ENCODE measurements at places on chromosomes 7 and 10. TPM values are rescaled to one million over a fixed set of nuclear protein-coding genes. Genes with fewer than 3 reads are reported as not detected.
A peak's percentile ranks its signal among the peaks of the same experiment; 100 is the strongest.

DNA sequence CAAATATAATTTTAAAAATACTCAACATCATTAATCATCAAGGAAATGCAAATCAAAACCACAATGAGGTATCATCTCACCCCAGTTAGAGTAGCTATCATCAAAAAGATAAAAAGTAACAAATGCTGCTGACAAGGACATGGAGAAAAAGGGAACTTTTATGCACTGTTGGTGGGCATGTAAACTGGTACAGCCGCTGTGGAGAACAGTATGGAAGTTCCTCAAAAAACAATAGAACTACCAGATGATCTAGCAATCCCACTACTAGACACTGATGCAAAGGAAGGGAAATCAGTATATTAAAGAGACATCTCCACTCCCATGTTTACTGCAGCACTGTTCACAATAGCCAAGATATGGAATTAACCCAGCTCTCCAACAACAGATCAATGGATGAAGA, 384.5 kb downstream of the PLXDC2 start:
- no peak for DNase-seq
- peaks cover 4% of the 10 kb centered on the region for H3K36me3 ChIP-seq
- peak overlapping the region; percentile 16 for H3K27ac ChIP-seq

GRCh38 chr10:95324436-95325268, 33.8 kb upstream of the PDLIM1 start:
- H3K27me3 ChIP-seq = no peaks in the 10 kb centered on the region
- H3K4me3 ChIP-seq = no peak overlapping the region
- DNase-seq = no peak
- no peak overlapping the region for H3K27ac ChIP-seq
- peaks cover 11% of the 10 kb centered on the region for H3K36me3 ChIP-seq

DNA sequence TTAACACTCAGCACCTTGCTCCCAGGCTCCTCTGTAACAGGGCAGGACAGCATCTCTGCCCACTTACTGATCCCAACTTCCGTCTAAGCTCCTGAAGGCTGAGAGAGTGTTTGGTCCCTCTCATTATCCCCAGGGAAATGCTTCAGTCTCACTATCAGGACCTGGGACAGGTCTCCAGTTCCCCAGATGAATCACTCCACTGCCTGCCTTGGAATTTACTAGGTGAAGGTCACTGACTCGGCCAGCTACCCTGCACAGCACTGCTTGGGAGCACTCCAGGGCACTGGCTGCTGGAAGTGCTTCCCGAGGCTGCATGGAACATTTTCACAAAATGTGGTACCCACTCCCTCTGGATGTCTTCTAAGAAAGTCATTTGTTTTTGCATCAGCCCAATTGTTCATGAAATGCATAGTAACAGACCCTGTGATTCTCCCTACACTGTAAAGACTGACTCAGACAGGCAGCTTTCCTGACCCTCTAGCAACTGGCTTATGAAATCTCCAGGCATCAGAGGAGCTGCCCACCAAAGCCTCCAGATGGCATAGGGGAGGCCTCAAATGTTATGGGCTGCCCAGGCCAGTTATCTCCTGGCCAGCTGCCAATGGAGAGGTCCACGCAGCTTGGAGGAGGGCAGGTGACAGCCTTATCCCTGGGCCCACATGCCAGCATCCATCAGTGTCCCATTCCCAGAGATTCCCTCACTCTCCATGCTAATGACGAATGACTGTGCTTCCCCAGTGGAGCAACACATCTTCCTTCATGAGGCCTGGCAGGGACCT, 89.1 kb downstream of the GFRA1 start:
- H3K27me3 ChIP-seq = no peaks in the 10 kb centered on the region
- H3K36me3 ChIP-seq = no peaks in the 10 kb centered on the region
- H3K27ac ChIP-seq = no peak overlapping the region
- peak; percentile 21 for DNase-seq
- H3K4me1 ChIP-seq = peaks cover 7% of the 10 kb centered on the region
- no peak overlapping the region for H3K4me3 ChIP-seq

- peak overlapping the region; percentile 95 for H3K27ac ChIP-seq
- peak overlapping the region; percentile 40 for H3K4me3 ChIP-seq
- peaks cover 4% of the 10 kb centered on the region for H3K27me3 ChIP-seq
- H3K36me3 ChIP-seq = peaks cover 4% of the 10 kb centered on the region
- peaks cover 52% of the 10 kb centered on the region for H3K4me1 ChIP-seq
These were observed 582.4 kb downstream of the SUGCT start for GRCh38 chr7:40717242-40717641.

DNA sequence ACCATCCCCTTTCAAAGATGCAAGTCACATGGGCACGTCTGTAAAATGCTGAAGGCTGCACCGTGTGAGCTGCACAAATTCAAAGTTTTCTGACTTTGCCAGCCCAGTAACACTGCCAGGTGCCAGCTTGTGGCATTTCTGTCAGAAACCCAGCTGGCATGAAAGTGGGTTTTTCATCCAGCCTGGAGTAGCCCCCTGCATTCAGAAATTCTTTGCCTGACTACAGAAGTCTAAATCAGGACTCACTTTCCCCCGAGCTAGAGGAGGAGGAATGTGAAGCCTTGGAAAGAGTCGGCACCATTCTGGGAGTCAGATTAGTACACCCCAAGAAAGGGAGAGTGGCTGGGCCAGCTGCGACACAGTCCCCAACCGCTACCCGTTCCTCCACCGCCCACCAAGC, 56.7 kb upstream of the EN2 start:
- peaks cover 6% of the 10 kb centered on the region for H3K36me3 ChIP-seq
- no peak overlapping the region for H3K27ac ChIP-seq
- no peak for DNase-seq
- no peak overlapping the region for H3K4me3 ChIP-seq
- peaks cover 14% of the 10 kb centered on the region for H3K27me3 ChIP-seq

DNA sequence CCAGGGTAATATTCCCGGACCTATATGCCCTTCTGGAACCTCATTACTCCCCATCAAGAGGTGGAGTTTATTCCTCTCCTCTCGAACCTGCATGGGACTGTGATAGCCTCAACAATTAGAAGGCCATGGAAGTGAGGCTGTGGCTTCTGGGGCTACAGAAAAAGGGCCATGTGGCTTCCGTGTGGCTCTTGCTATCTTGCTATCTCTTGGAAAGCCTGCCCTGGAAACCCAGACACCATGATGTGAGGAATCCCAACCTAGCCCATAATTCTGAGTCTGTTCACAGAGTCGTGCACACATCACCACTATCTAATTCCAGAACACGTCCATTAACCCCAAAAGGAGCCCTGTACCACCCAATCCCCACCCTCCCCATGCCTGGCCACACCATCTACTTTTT, 20.8 kb upstream of the SH3PXD2A start:
- no peak overlapping the region for H3K27ac ChIP-seq
- H3K4me1 ChIP-seq = peaks cover 6% of the 10 kb centered on the region
- peaks cover 5% of the 10 kb centered on the region for H3K36me3 ChIP-seq
- no peak for DNase-seq
- no peak overlapping the region for H3K4me3 ChIP-seq
- H3K27me3 ChIP-seq = no peaks in the 10 kb centered on the region

- H3K4me3 ChIP-seq = peak overlapping the region; percentile 85
- peak; percentile 53 for DNase-seq
- no peaks in the 10 kb centered on the region for H3K36me3 ChIP-seq
These were observed 28.7 kb upstream of the KMT2C start for GRCh38 chr7:152464312-152465118.

DNA sequence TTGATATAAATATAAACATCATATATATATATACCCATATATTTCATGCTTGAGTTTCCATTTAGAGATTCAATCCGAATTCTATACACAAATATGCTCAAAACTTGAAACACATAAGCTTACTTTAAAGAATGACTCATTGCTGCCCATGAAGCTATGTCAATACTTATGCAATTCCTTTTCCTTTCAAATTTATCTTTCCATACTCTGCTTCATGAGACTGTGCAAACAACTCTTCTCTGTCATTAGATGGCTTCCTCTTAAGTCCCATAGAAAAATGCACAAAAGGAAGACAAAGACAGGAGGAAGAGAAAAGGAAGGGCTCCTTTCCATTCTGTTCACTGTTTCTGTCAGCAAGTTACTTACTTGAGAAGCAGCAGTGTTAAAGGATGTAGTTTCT, 895.7 kb upstream of the SORCS1 start:
- no peak overlapping the region for H3K27ac ChIP-seq
- H3K4me3 ChIP-seq = no peak overlapping the region
- no peak for DNase-seq

- no peaks in the 10 kb centered on the region for H3K36me3 ChIP-seq
- H3K4me1 ChIP-seq = no peaks in the 10 kb centered on the region
- DNase-seq = no peak
- no peaks in the 10 kb centered on the region for H3K27me3 ChIP-seq
- no peak overlapping the region for H3K4me3 ChIP-seq
These were observed 101.5 kb upstream of the C1GALT1 start for GRCh38 chr7:7080802-7081201.

DNA sequence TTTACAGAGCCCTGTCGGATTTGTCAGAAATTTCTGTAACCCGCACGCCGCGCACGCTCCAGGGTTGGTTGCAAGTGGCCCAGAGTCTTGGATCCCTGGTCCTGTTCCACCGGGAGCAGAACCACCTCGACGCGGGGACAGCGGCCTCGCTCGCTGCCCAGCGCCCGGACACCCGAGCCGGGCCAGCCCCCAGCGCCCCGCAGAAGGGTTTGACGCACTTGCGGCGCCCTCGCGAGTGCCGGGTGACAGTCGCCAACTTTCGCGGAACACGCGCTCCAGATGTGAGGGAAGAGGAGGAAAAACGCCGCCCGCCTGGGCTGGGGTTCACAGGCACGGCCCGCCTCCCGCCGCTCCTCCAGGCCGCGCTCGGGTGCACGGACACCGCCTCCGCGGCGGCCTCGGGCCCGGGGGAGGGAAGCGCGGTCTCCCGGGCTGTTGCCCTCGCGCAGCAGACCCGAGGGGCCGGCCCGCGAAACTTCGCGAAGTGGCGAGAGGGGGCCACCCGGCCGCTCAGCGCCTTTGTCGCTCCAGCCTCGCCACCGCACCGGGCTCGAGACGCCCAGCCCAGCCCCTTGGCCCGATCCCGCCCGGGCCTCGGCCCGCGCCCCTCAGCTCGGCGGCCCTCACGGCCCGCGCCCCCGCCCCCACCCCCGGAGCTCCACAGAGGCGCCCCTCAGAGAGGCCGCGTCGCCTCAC, 514 bp downstream of the RNF216 start:
- peak; percentile 42 for DNase-seq
- H3K27me3 ChIP-seq = no peaks in the 10 kb centered on the region
- no peak overlapping the region for H3K27ac ChIP-seq
- peaks cover 9% of the 10 kb centered on the region for H3K36me3 ChIP-seq
- no peaks in the 10 kb centered on the region for H3K4me1 ChIP-seq
- H3K4me3 ChIP-seq = peak overlapping the region; percentile 76

- no peaks in the 10 kb centered on the region for H3K27me3 ChIP-seq
- H3K27ac ChIP-seq = no peak overlapping the region
- peaks cover 8% of the 10 kb centered on the region for H3K4me1 ChIP-seq
- H3K36me3 ChIP-seq = no peaks in the 10 kb centered on the region
These were observed 81.1 kb upstream of the FZD1 start for GRCh38 chr7:91182819-91183764.

GRCh38 chr10:62075912-62076311, 174.4 kb downstream of the ARID5B start:
- H3K27me3 ChIP-seq = no peaks in the 10 kb centered on the region
- H3K36me3 ChIP-seq = no peaks in the 10 kb centered on the region
- 0 out of 2 replicates have a peak, but pooled peaks cover 8% of the 10 kb centered on the region for H3K4me1 ChIP-seq
- H3K4me3 ChIP-seq = no peak overlapping the region

GRCh38 chr7:3923307-3923918, 622.4 kb downstream of the SDK1 start:
- DNase-seq = no peak
- H3K27me3 ChIP-seq = no peaks in the 10 kb centered on the region
- no peak overlapping the region for H3K27ac ChIP-seq
- H3K4me1 ChIP-seq = peaks cover 26% of the 10 kb centered on the region

DNA sequence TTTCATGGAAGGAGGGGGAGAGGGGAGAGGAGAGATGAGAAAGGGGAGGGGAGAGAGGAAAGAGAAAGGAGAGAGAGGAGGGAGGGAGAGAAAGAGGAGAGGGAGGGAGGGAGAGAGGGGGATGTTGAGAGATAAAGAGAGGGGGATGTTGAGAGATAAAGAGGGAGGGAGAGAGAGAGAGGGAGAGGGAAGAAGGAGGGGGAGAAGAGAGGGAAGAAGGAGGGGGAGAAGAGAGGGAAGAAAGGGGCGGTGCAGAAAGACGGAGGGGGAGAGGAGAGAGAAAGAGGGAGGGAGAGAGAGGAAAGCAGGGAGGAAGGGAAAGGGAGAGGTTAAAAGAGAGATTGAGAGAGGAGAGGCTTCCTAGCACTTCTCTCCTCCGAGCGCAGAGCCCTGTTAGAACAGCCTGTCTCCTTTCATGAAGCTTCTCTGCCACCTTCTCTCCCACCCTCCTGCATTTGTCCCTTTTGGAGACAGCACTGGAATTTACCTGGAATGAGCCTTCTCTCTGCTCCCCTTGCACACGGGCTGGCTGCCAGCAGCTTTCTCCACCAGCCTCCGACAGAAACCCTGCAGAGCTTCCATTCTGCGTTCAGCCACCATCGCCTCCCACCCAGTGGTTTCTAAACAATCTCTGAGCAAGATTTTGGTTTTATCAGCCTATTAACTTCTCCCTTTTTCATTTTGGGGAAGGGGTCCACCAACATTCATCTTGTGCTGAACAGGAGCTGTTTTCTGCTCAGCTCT, 74.0 kb upstream of the CARD11 start:
- peak overlapping the region; percentile 51 for H3K4me3 ChIP-seq
- peaks cover 28% of the 10 kb centered on the region for H3K36me3 ChIP-seq
- no peak for DNase-seq
- H3K4me1 ChIP-seq = peaks cover 13% of the 10 kb centered on the region

DNA sequence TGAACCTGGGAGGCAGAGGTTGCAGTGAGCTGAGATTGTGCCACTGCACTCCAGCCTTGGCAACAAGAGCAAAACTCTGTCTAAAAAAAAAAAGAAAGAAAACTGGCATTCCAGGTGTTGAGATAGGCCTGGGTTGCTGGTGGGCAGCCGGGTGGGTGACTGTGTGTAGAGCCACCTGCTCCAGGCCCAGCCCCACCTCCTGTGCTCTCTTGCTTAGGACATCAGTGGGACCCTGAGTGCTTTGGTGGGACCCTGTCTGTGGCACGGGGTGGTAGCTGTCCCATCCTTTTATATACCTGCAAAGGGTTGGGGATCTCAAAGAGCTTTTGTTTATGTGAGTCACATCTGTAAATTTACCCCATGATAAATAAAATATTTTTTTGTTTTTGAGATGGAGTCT, 6.2 kb downstream of the PAOX start:
- H3K27me3 ChIP-seq = peaks cover 11% of the 10 kb centered on the region
- H3K4me3 ChIP-seq = no peak overlapping the region
- no peaks in the 10 kb centered on the region for H3K36me3 ChIP-seq
- H3K4me1 ChIP-seq = no peaks in the 10 kb centered on the region

- no peak overlapping the region for H3K4me3 ChIP-seq
- no peaks in the 10 kb centered on the region for H3K27me3 ChIP-seq
- no peak overlapping the region for H3K27ac ChIP-seq
- no peak for DNase-seq
These were observed 50.2 kb downstream of the LMBR1 start for GRCh38 chr7:156842740-156843140.

TMEM213 gene
- 0.11 TPM for total RNA-seq

CNTNAP2 gene
- total RNA-seq = 63.8 TPM

ZNF273 gene
- 11.3 TPM for total RNA-seq

CALML3 gene
- total RNA-seq = not detected

AQP1 gene
- total RNA-seq = 1.1 TPM

PFKP gene
- total RNA-seq = 127 TPM

All from WTC11 (cell line).